Stimulated activated CD4-positive, alpha-beta T cell treated with anti-CD3 and anti-CD28 coated beads, Interleukin-1b, Interleukin-23, amount 100 ng/mL, for 24 hours (primary cell): ENCODE measurements at places on chromosomes 12 and 14.

- no peak for DNase-seq
Observed at GRCh38 chr12:79168687-79169086, 304.1 kb downstream of the SYT1 start.

GRCh38 chr12:58995666-58996363 is 75.5 kb upstream of the LRIG3 start:
- no peak for DNase-seq

DNA sequence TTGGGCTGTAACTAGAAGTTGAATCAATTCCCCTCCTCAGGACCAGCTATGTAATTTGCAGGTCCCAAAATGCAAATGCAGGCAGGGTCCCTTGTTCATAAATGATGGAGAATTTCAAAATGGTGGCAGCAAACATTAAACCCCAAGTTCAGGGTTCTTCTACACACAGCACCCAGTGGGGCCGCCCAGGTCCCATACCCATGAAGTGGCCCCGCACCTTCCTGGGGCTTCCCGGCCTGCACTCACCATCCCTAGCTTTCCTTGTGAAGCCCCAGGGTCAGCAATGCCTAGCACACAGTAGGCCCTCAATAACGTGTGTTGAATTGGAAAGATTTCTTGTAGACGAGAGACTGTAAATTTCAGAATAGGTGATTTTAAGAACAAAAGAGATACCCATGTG is 76.0 kb downstream of the NTF3 start:
- no peak for DNase-seq

- no peak for DNase-seq
Observed at GRCh38 chr12:46105735-46106134, 115.4 kb upstream of the SCAF11 start.

DNA sequence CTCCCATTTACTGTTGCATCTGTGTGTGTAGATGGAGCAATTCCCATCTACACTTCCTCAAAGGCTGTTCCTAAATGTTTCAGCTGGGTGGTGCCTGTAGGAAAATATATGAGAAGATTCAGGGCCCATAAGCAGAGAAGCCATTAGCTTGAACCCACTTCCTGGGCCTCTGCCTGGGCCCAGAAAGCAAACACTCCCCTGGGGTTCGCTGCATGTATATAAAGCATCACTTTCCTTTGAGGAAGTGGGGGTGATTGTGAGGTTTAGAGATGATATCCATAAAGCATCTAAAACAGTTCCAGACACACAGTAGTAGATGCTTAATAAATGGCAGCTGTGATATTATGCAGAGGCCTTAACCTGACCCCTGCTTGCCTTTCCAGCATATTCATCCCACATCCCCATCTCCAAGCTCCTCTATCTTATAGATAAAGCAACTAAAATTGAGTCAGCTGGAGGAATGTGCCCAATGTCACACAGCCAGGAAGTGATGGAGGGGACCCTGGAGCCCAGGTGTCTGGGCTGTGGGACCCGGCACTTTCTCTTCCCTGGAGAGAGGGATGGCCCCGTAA is 280.0 kb upstream of the CRY1 start:
- DNase-seq = no peak

DNA sequence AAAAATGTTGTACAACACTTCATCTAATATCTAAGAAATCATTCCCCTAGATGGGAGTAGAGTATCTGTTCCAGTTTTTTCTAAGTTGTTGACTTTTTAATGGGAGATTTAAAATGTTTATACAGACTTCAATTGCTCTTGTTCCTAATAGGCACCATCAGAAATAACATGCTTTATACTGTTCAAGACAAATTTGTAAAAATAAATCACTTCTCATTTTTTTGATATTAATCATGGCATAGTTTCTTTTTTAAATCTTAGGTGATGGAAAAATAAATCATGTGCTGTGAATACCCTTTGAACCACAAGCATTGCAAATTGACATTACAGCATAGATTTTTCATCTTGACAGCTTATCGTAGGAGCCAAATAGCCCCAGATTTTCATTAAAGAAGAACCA is 473.5 kb upstream of the MGAT4C start:
- no peak for DNase-seq

DNA sequence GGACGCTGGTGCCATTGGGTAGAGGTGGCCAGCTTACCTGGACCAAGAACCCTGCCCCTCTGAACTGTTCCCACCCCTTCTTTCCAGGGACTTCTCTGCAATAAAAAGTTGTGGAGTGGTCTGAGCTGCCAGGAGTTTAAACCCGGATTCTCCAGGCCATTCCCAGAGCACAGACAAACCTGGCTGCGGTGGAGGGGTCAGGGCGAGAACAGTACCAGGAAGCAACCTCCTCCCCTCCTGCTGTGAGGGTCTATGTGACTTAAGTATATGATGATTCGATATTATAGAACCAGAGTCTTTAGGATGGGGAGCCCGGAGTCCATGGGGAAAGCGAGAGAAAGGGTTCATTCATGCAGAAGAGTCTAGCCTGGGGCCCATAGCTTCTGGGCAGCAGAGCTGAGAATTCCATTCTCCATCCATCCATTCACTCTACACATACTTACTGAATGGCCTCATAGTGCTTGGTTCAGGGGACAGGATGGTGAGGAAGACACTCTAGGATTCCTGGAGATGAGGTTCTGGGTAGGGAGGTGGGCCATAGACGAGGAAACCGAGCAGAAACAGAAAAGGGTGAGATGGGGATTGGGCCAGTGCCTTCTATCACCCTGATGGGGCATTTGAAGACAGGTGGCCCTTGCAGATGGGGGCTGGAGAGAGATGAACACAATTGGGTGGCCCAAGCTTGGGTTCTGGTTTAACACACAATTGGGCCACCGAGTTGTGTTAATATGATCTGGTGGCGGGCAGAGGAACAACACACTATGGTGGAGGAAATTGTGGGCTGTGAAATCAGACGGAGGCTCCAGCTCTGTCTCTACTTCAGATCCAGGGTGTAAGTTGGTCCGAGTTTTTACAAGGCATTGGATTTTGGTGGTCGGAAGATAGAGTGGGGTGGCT is 5.2 kb downstream of the KRT86 start:
- DNase-seq = no peak
